ENCODE measurements at places on chromosomes 7 and 10. TPM values are rescaled to one million over a fixed set of nuclear protein-coding genes. Genes with fewer than 3 reads are reported as not detected.

Gene TRIM73
- 5.2 TPM for polyA plus RNA-seq

Gene HK1
- polyA plus RNA-seq, result 35.4 TPM

Gene CDC14C
- polyA plus RNA-seq, result not detected

Gene SVOPL
- polyA plus RNA-seq, result not detected

Gene PLCE1
- 53.4 TPM for polyA plus RNA-seq

Gene HMX2
- not detected for polyA plus RNA-seq

Gene LIPN
- not detected for polyA plus RNA-seq

Gene NKX1-2
- not detected for polyA plus RNA-seq

Gene INHBA
- polyA plus RNA-seq, result 2.4 TPM

Gene ZNF425
- 4.5 TPM for polyA plus RNA-seq

Gene NPC1L1
- polyA plus RNA-seq, result 0.08 TPM

Gene LRMDA
- 6.6 TPM for polyA plus RNA-seq

Gene GRB10
- 16.5 TPM for polyA plus RNA-seq

Gene C10orf105
- polyA plus RNA-seq, result 0.50 TPM

Gene MRC1
- 13.7 TPM for polyA plus RNA-seq

Gene RSPH10B
- 0.36 TPM for polyA plus RNA-seq

Gene TMEM178B
- 0.57 TPM for polyA plus RNA-seq

Gene SMC3
- polyA plus RNA-seq, result 38.4 TPM

Gene ZNF438
- polyA plus RNA-seq, result 15.5 TPM

Gene TUBB8
- not detected for polyA plus RNA-seq

Gene MMP21
- polyA plus RNA-seq, result 0.27 TPM

Gene AQP1
- polyA plus RNA-seq, result 116 TPM

Gene CPA4
- 1.9 TPM for polyA plus RNA-seq

Gene AKR1C8
- not detected for polyA plus RNA-seq

Gene NKX6-2
- polyA plus RNA-seq, result 3.5 TPM

Gene SMO
- polyA plus RNA-seq, result 39.7 TPM

Gene MYH16
- polyA plus RNA-seq, result 0.08 TPM

Gene ERVW-1
- polyA plus RNA-seq, result 1.8 TPM

Gene NODAL
- 0.68 TPM for polyA plus RNA-seq

Gene MYL10
- polyA plus RNA-seq, result 9.0 TPM

All from hindlimb muscle (tissue), 1 donor.